ENCODE measurements at places on chromosomes 4 and X.

DNA sequence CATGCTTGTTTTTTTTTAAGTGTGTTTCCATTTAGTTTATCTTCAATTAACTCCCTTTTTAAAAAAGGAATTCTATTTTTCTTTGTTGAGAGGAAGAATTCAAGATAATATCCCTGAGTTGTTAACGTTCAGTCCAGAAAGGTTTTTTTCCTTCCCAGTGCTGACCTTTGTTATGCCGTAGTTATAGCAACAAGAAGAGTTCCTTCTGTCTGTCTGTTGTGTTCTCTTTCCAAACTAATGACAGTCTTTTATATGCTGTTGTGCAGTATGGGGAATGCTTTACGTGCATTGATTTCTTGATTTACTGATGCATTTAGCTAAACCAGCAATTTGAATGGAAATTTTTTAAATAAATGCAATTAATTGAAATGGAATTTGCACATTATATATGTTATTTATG lies 6.6 kb upstream of the CXXC4 start:
- no peak for DNase-seq

GRCh38 chrX:149937871-149938426 lies 342 bp downstream of the EOLA2 start:
- DNase-seq: no peak

DNA sequence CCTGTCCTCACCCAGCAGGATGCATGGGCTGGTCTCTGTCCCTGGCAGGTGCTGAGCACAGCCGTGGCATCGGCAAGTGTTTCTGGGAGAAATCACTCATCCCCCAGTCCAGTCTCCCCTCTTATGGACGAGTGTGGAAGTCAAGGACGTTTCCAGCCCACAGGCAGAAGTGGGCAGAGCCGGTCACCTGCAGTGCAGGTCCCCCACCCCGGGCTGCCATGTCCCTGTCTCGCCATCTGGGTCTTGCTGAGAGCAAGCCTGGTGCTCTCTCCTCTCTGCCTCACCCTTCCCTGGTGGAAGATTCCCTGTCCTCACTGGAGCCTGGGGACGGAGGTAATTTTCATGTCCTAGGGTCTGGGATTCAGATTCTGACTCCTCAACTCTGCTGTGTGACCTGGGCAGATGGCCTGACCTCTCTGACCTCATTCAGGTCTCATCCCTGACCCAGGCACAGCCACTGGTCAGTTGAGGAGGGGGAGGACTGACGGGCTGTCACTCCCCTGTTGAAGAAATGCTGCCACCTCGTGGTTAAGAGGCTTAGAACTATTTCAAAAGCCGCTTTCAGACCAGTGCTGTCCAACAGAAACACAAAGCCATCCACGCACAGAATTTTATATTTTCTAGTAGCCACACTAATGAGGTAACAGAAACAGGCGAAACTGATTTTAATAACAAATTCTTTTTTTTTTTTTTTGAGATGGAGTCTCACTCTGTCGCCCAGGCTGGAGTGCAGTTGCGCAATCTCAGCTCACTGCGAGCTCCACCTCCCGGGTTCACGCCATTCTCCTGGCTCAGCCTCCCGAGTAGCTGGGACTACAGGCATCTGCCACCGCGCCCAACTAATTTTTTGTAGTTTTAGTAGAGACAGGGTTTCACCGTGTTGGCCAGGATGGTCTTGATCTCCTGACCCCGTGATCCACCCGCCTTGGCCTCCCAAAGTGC lies 1.8 kb downstream of the CPZ start:
- no peak for DNase-seq

DNA sequence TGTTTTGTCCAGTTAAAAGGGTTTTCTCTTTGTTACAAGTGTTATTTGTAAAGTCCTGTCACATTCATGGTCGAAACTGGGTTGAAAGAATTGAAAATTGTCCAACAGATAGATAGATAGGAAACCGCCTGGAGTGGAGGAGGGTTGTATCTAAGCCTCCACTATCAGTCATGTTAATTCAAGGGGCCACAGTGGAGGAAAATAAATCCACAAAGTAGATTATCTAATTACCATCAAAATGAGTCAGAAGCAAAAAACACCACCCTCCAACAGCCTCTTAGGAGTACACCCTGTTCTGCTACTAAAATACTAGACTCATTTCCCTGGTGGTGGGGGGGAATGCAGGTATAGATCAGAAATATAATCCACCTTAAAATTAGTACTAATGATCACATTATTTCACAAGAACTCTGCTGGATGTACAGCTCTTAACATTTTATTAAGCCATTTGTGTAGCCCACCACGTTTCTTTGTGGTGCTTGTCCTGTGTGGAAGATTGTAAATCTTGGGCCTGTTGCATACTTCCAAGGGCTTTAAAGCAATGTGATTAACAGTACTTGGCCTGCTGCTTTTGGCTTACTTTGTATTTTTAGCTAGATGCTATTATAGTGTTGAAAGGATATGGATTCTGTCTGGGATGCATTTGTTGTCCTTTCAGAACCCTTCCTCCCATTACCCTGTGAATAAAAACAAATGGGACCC lies 26.8 kb downstream of the RBBP7 start:
- DNase-seq: no peak

DNA sequence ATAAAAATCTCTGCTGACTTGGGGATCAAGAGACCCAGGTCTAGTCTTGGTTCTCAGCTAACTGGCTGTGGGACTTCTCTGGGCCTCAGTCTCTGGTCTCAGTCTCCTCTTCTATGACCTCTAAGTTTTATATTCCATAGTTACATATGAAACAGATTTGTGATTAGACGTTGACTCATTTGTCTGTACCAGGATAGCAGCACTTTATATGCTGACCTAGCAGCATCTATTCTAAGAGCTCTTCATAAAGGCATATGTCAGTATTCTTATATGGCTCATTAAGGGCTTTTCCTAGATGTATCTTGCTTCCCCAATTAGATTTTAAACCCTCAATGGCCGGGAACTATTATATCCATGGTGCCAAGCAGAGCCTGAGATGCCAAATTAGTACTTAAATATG lies 12.7 kb downstream of the GRPR start:
- DNase-seq: no peak

DNA sequence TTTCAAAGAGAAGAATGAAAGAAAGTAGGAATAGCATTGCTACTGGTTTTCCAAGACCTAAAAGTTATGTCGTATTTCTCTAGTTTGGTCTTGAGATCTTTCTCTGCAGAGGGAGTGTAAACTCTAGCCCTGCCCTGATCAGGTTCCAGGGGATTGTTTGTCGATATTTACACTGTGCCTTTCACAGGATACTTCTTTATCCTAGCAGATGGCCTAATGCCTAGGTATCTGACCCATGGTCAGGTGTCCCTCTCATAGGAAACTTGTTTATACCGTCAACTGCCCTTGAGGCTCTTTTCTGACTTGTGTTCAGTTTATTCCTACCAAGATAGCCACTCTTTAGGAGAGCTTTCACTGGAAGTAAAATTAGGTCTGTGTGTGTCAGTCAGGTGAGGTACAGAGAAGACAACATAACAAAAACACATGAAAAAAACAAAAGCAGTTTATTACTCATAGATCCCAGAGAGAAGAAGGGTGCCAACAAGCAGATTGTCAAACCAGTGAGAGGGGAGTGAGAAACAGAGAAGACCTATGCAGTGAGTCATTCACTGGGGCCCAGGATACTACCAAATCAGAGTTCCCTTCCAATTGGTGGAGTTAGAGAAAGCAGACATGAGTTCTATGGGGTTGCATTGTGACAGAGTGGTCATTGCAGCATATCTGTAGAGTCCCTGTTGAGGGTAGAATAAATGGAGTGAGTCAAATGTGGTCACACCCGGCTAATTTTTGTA lies 40.6 kb upstream of the THOC2 start:
- DNase-seq: no peak

DNA sequence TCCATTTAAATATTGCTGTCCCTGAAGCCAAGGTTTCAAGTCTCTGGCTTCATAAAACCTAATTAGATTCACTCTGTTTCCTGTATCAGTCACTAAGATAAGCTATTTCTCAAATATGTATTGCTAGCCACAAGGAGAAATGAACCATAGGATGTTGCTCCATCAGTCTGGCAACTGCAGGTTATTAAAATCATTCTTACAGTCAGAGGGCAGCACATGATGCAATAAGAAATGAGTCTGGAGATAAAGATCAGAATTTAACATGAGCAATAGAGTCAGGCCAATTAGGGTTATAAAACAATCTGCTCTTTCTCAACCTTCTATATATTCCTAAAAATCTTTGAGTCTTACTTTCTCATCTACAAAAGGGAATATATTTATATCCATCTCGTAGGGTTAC lies 7.2 kb downstream of the PRKG2 start:
- no peak for DNase-seq

GRCh38 chr4:118917582-118917981 lies 28.9 kb downstream of the SYNPO2 start:
- DNase-seq: no peak

GRCh38 chr4:117660668-117661067 lies 373.6 kb upstream of the NDST3 start:
- DNase-seq: no peak

GRCh38 chr4:46653842-46654241 lies 255.2 kb downstream of the COX7B2 start:
- no peak for DNase-seq

DNA sequence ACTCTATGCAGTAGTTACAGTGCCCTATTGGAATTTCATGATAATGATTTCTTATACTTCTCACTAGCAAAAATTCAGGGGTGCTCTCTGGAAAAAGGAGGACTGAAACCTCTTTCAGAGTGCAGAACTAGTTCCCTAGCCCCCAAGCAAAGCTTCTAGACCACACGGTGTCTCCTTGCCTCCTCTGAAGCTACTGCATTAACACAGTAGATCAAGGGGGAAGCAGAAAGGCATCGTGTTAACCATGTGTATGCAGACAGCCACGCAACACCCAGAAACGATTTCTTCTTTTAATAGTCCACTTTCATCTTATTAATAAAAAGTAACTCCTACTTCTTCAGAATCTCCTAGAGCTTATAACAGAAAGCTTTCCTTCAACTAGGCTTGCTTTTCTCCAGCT lies 44.7 kb downstream of the MAML3 start:
- no peak for DNase-seq

DNA sequence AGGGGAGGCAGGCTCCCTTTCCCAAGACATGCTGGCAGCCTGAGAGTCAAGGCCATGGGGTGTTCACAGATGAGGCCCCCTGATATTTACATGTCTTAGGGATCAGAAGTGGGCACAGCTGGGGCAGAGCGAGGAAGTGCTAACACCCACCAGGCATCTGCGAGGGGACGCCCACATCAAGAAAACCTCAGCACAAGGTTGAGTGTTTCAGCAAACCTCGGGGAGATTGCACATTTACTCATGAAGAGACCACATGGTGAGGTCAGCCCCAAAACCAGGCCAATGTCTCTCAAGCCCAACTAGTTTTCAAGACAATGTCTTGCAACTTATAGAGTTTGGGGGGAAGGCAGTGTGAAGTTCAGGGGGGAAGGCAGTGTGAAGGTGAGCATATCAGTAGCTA lies 55.2 kb downstream of the CLNK start:
- no peak for DNase-seq

GRCh38 chr4:68962868-68963267 lies 11.3 kb upstream of the UGT2A3 start:
- DNase-seq: no peak

DNA sequence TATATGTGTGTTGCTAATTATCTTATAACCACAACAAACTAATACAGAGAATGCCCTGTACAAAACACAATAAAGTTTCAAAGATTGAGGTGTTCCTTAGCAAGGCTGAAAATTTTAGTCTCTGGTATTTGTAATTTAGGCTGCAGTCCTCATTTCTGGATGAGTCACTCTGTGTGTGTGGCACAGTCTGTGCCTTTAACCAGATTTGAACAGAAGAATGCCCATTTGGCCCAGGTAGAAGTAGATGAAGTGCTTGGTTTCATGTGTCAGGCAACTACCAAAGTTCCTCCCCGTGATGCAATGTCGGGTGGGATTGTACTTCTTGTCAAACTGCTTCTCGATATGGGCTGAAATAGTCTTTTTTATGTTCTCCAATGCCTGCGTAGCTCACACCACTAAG lies 91.6 kb upstream of the H2AZ1 start:
- DNase-seq: no peak

DNA sequence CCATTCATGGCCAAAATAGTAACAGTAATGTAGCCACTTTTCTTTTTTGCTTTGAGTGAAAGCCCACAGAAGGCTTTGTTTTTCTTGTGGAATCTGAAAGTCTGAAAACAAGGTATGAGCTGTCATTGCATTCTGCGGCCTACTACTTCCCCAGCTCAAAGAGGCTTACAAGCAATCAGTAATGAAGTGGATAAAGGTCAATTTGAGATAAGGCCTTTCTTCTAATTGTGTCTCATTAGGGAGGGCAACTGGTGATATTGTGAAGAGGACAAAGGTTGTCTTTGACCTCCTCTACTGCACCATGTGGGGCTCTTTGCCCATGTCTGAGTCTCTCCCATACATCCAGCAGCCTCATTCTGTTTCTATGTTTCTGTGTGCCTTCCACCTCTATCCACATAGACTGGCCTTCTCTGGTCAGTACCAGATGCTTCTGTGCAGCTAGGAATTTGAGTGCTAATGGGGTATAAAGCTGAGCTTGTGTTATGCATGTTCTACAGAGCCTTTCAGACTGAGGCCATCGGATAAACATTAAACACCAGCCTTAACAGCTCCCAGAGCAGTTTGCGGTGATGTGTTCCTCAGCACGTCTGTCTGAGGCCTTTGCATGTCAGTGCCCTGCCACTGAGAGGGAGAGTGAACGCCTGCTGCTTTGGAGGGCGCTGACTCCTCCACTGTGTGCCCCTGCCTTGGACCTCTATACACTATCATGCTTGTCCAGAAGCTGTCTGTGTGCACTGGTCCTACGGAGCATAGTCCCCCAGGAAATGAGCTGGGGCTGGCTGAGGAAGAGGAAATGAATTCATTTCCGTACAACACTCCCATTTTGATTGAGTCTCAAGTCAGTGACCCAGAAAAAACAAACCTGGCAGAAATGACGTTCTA lies 80.2 kb downstream of the SH2D1A start:
- DNase-seq: no peak

- no peak for DNase-seq
Measured at GRCh38 chr4:177579649-177580048, 137.4 kb upstream of the AGA start.

DNA sequence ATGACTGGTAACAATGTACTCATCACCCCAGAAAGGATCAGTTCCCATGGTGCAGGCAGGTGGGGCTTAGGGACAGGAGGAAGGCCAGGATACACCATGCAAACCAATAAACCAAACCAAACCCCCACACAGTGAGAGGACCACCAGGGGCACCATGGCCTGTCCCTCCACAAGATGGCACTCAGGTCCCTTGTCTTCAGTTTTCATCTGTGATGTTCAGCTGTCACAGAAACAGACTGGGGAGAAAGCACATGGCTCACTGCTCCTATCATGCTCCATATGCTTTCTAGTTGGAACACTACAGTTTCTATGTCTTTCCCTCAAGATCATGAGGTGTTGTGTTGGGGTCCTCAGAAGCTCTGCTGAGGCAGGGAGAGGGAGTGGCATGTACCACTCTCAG lies 10.1 kb downstream of the HS3ST1 start:
- no peak for DNase-seq

All from stimulated activated CD8-positive, alpha-beta memory T cell treated with anti-CD3 and anti-CD28 coated beads, Interleukin-4, amount 100 ng/mL, for 4 hours (primary cell).